Stimulated activated CD8-positive, alpha-beta memory T cell treated with anti-CD3 and anti-CD28 coated beads, Interleukin-15, amount 100 ng/mL, for 48 hours (primary cell): ENCODE measurements at places on chromosomes 6 and 20.

- DNase-seq: no peak
These were observed 170.4 kb downstream of the PHF3 start for GRCh38 chr6:63805808-63806572.

GRCh38 chr6:133315811-133316210 is 74.7 kb downstream of the EYA4 start:
- no peak for DNase-seq

DNA sequence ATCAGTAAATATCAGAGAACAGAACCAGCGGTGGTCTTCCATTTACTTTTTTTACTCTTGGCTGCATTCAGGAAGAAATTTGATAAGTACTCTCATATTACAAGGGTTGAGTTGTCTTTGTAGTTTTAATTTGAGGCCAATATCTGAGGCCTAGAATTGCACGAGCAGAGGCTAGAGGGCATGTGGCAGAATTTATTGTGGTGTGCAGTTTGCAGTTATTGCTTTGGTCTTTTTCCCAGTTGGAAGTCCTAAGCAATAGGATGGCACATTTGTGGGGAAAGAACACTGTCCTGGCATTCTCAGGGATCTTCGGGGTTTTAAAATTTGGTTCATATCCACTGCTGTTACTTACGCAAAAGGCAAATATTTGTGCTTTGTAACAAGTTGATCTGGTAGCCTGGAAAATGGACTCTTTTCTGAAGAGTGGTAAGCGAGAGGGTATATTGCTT is 66.0 kb downstream of the CTNNBL1 start:
- no peak for DNase-seq

GRCh38 chr6:15320693-15321092 is 74.8 kb downstream of the JARID2 start:
- DNase-seq: no peak

DNA sequence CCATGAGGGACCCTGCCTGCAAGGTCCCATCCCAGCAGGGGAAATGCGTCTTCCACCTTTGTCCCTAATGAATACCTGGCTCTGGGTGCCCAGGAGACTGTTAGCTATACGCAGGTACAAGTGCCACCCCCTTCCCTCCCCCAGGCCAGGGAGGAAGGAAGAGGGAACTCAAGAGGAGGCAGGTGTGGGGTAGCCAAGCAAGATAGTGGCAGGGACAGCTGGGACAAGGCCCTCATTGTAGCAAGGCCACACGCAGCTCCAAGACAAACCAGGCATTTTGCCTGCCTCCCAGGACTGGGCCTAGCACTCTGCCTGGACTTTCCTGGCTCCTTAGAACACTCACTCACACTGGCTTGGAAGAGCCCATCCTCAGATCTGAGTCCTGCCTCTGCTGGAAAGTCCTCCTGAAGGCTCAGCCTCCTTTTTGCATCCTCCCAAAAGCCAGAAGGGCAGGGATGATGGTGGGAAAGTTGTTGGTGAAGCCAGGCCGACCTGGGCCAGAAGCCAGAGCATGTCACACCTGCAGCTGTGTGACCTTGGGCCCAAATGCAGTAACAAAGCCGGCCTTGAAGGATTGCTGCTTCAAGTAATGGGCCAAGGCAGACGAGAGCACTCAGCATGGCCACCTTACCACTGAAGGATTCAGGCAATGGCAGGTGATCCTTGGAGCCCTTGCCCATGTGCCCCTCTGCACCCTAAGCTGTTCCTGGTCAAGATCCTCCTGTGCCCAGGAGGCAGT is 27.7 kb downstream of the SNPH start:
- no peak for DNase-seq

DNA sequence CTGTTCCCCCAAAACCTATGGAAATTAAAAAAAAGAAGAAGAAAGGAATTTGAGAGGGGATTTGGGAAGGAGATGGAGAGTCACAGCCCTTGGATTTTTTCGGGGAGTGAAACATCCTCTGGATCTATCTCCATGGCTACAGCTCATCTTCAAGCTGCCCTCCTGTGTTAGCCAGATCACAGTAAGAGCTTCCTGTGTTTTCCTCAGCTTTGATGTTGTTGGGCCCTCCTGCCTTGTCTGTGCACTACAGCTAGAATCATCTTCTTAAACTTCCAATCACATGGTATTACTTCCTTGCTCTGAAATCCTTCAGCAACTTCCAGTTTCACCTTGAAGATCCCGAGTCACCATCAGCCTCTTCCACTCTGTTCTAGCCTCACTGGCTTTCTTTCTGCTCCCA is 207.8 kb upstream of the ZFP64 start:
- no peak for DNase-seq

DNA sequence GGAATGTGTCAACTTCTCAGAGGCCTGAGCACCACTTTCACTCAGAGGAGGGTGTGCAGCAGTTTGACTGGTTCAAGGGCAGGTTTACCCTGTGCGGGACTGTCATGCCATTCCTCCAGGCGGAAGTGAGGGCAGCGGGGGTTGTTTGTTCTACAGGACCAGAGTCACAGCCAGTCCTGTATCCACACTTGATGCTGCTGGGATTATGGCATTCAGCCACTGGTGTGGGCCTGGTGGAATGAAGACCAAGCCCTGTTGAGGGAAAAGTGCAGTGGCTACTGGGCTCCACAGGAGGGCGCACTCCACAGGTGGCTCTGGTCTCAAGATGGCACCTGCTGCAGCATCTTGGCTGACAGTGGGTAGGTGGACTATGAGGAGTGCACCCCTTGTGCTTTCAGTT is 14.8 kb downstream of the SEMG2 start:
- no peak for DNase-seq

GRCh38 chr6:5521322-5521721 is 260.0 kb downstream of the FARS2 start:
- no peak for DNase-seq

DNA sequence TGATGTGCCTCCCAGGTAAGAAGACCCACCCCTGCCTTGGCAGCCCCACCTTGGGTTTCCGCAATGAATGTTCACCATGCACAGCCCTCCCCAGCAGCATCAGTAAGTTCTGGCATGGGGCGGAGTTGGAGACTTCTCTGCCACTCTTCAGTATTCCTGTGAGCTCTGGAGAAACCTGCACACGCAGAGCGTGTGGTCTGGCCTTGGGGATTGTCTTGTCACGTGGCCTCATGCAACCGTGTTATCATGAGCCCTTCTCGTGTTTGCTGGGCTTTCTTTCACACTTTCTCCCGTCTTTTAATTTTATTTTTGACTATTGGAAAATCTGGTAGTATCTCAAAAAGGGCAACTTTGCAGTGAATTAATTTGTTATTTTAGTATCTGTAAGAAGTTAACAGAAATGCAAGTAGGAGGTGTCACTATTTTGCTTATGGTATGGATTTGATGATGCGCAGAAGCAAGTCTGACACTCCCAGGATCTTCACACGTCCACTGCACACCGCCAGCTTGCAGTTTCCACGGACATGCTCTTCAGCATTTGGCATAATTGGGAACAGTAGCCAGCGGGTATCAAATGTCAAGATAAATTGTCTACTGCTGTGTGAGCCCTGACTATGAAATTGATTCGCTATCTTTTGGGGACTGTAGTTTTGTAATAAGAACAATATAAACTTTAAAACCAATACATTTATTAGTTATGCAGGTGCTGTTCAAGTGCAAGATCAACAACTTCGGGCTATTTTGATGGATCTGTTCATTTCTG is 463.5 kb downstream of the QKI start:
- no peak for DNase-seq

GRCh38 chr20:38321959-38322598 is 18.1 kb downstream of the BPI start:
- no peak for DNase-seq

GRCh38 chr20:14576196-14576877 is 238.9 kb upstream of the FLRT3 start:
- no peak for DNase-seq

DNA sequence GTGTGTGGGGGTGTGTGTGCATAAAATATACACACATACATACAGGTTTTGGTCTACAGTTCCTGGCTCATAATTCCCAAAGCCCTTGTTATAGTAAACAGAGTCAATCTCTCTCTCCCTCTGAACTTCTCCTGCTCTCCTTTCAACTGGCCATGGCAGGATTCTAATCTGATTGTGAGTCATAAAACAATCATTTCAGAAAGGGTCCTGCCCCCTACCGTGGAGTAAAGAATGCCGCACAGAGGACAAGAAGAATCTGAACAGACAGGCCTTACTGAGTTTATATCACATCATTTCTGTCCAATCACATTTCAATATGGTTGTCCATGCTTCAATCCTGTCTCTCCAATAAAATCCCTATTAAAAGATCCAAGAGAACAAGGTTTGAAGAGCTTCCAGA is 416.9 kb downstream of the FRK start:
- no peak for DNase-seq

DNA sequence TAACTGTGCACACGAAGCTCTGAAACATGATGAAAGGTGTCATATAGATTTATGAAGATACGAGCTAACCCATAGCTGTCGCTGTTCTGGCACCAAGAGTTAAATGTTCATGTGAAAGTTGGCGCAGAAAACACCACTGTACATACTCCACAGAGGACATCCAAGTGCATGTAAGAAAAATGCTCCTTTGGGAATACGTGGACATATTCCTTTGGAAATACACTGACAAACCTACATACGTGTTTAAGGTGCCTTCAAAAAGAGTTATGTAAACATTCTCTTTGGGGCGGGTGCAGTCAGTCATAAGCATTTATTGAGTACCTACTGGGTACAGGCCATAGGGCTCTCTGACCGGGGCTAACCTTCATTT is 723 bp upstream of the ARID1B start:
- DNase-seq: no peak

- no peak for DNase-seq
These were observed 1.3 kb downstream of the EPHA7 start for GRCh38 chr6:93418033-93418407.

DNA sequence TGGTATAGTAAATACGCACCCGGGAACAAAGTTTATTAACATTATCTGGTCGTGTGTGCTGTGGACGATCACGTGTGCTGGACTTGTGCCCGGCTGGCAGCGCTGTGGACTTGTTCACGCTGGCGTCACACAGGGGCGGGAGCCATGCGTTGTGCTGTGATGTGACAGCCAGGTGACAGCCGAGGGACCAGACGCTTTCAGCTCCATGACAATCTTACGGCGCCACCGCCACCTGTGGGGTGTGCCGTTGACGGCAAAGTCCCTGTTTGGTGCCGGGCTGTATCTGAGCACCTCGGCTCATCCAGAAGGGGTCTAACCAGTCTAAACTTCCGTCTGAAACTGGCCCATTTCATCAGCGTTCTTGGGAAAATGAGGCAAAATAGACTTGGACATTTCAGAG is 25.2 kb downstream of the DLL1 start:
- DNase-seq: no peak

DNA sequence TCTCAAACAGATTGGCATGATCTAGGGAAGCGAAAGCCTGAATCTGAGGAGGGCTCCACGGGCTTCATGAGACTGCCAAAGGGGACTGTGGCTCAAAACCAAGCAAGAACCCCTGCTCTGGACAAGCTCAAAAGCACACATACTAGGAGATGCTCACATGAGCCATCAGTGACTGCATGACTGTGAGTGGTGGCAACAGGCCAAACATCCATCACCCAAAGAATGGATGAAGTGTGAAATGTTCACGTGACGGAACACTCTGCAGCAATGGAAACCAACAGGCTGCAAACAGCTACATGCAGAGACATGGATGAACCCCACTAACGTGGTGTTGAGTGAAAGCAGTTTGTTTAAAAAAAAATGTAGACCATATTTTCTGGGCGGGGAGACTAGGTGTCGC is 136.3 kb downstream of the PREX1 start:
- no peak for DNase-seq
